Fibroblast of pulmonary artery (primary cell): ENCODE measurements at places on chromosomes 11 and 22.

DNA sequence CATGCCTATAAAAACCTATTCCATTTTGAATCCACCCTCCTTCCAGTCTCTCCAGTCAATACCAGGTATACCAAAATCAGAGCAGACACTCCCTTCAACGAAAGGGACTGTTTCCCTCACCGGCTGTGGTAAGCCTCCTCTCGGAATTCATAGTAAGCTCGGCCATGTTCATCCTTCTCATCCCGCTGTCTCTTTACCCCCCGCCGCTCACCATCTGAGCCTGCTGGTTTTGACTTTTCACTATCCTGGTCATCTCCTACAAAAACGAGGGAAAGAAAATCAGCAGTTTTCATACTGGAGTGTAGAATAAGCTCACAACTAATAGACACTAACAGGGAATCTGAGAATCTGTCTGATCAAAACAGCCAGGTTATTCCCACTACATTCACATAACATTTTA is 3.1 kb downstream of the HNRNPUL2 start:
- no peak for DNase-seq

GRCh38 chr11:6632116-6633073 is 13.2 kb upstream of the TPP1 start:
- no peak for DNase-seq

GRCh38 chr22:27391092-27391770 is 410.3 kb downstream of the MN1 start:
- peak; percentile 44 for DNase-seq

- no peak for DNase-seq
Measured at GRCh38 chr11:37503411-37504059, 905.5 kb upstream of the RAG2 start.

GRCh38 chr11:65953471-65953870 is 8.1 kb upstream of the SART1 start:
- DNase-seq = no peak
